Endodermal cell (in vitro differentiated cells): ENCODE measurements at places on chromosomes 2 and 18. TPM values are rescaled to one million over a fixed set of nuclear protein-coding genes. Genes with fewer than 3 reads are reported as not detected.

VWC2L gene
- total RNA-seq = not detected in 3 replicates

DNA sequence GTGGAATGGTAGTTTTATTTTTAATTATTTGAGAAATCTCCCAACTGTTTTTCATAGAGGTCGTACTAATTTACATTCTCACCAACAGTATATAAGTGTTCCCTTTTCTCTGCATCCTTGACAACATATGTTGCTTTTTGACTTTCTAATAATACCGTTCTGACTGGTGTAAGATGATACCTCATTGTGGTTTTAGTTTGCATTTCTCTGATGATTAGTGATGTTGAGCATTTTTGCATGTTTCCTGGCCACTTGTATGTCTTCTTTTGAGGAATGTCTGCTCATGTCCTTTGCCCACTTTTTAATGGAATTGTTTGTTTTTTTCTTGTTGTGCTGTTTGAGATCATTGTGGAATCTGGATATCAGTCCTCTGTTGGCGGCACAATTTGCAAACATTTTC lies 242.5 kb downstream of the ZNF521 start:
- no peak for DNase-seq
- H3K27ac ChIP-seq = no peak overlapping the region
- H3K4me1 ChIP-seq = no peaks in the 10 kb centered on the region

ARHGEF33 gene
- total RNA-seq = 1.00 to 1.9 TPM (median 1.1 TPM) in 3 replicates

L3MBTL4 gene
- total RNA-seq = 4.3 to 7.2 TPM (median 5.4 TPM) in 3 replicates

LPIN1 gene
- total RNA-seq = 24.3 to 36.8 TPM (median 24.5 TPM) in 3 replicates
